ENCODE measurements at places on chromosomes 5 and 9.

GRCh38 chr9:121888438-121888775, 204.7 kb downstream of the TTLL11 start:
- DNase-seq, result no peak

- DNase-seq, result no peak
These were observed 29.6 kb upstream of the CXCL14 start for GRCh38 chr5:135608361-135608760.

- no peak for DNase-seq
These were observed 2.0 kb downstream of the CCL19 start for GRCh38 chr9:34689116-34689470.

- no peak for DNase-seq
These were observed 397.8 kb downstream of the MED10 start for GRCh38 chr5:5980538-5980895.

DNA sequence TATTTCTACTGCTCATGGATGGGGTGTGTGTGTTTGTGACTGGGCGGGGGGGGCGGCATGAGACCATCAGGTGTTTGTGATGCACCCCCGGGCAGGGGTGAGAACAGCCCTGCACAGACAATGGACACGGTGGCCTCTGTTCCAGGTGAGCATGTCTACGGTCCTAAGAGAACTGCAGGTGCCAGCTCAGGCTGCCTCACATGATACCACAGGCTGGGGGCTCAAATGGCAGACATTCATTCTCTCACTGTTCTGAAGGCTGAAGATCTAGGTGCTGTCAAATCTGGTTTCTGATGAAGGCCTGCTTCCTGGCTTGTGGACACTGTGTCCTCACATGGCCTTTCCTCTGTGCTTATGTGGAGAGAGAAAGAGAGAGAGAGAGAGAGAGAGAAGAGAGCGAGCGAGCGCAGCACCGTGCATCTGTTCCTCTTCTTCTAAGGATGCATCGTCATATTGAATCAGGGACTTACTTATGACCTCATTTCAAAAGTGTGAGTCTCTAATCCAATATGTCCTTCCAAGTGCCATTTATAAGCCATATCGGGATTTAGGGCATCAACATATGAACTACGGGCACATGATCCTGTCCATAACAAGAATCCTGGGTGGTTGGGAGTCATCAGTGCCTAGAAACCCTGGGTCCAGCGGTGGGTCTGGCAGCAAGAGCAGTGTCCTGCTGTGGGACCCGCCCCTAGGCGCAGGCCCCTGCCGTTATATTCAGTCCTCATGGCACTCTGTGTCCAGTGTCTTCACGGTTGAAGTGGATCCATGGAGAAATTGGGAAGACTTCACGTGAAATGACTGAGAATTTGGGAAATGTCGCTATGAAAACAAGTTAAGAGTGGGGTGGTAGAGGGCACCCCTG, 42.5 kb downstream of the NXNL2 start:
- no peak for DNase-seq

DNA sequence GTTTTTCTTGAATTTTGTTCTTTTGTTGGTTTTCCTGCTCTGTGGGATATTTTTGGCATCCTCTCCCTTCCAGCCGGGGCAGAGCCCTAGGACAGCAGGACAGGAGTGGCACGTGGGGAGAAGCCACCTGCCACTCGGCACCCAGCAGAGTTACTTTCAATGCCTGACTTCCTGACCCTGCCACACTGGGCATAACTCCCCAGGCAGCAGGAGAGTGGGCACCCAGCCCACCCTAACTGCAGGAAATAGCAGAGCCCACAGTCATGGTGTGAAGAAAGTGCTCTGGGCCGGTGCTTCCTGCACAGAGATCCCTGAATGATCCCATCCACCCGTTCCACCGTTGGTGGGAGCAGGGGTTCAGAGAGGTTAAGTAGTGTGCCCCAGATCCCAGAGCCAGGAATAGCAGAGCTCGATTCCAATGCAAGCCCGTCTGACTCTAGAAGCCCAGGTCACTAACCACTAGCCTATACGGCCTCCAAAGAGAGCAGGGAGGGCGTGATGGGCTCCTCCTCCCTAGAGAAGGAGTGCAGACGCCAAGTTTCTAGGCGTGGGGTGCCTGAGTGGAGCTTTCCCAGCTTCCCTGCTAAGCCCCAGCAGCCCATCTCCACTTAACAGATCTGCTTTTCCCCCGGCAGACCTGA, 8.1 kb upstream of the NUP214 start:
- DNase-seq, result no peak

DNA sequence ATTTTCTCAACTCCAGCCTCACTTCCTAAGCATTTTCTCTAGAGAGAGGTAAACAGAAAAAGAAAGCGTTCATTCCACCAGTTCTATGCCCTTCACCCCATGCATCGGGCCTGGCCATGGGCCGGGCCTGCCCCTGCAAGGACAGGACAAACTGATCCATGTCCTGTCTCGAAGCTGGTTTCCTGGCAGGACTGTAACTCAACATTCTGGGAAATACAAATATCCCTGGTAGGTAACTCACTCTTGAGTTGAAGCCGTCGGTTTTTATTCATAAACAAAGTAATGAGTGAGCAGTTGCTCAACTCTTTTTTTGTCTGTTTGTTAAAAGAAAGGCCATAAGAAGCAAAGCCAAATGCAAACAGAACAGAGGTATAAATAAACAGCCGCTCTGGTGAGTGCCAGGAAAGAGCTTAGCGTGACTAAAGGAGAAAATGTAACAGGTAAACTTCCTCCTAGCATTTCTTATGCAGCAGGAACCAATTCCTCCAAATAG, 64.4 kb upstream of the DNAH5 start:
- DNase-seq, result no peak

- no peak for DNase-seq
These were observed 84.6 kb downstream of the SLC44A1 start for GRCh38 chr9:105328872-105329718.

DNA sequence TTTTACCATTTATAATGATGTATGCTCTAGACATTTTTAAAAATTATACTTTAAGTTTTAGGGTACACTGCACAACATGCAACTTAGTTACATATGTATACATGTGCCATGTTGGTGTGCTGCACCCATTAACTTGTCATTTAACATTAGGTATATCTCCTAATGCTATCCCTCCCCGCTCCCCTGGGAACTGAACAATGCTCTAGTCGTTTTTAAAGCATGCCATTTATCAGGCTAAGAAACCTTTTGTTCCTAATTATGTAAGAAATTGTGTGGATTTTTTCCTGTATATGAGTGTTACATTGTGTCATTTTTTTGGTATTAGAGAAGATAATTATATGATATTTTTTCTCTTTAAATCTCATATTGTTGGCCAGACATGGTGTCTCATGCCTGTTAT, 72.8 kb upstream of the SGCD start:
- DNase-seq, result no peak

DNA sequence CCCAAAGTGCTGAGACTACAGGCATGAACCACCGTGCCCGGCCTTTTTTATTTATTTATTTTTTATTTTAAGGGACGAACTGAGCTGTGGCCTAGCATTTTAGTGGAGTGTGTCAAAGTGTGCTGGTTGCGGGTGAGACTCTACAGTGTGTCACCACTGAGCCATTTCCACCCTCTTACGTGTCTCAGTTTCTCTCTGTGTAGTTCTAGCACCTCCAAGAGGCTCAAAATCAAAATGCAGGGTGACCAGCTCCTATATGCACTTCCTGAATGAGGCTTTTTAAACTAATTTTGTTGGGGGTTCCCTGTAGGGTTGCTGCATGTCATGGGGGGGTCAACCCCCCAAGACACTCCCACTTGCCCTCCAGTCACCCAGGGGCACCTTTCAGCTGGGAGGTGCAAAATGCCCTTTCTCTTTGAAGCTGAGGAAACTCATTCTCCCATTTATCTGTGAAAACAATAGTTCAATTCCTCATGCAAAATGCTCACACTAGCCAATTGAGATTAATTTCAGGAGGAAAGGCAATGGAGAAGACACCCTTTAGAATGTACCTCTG, 69.3 kb downstream of the COL15A1 start:
- no peak for DNase-seq

DNA sequence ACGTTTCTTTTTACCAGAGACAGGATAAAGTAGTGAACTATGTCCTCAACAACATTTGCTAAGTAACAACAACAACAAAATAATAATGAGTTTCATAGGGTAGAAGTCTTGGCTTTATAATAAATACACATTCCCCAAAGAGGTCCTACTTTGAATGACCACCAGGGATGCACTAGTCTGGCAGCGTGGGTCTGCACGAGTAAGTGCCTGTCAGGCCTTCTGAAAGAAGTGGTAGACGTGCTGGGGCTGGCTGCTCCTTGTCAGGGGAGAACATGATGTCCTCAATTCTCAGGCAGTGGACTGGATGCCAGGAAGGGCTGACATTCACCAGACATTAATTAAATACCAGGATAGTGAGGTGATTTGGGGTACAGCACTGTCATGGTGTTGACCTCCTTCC, 331.1 kb downstream of the TMEM38B start:
- no peak for DNase-seq

DNA sequence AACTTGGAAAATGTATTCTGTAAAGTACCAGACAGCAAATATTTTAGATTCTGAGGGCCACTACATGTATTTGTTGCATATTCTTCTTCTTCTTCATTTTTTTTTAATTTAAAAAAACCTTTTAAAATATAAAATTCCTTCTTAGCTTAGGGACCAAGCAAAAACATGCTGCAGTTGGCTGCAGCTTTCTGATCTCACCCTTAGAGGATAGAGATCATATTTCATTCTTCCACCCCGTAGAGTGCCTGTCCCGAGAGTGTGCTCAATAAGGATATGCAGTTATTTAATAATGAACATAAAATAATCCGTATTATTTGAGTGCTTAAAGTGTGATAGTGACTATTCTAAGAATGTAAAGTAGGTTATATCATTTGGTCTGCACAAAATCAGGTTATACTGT, 204.2 kb upstream of the CD180 start:
- no peak for DNase-seq

DNA sequence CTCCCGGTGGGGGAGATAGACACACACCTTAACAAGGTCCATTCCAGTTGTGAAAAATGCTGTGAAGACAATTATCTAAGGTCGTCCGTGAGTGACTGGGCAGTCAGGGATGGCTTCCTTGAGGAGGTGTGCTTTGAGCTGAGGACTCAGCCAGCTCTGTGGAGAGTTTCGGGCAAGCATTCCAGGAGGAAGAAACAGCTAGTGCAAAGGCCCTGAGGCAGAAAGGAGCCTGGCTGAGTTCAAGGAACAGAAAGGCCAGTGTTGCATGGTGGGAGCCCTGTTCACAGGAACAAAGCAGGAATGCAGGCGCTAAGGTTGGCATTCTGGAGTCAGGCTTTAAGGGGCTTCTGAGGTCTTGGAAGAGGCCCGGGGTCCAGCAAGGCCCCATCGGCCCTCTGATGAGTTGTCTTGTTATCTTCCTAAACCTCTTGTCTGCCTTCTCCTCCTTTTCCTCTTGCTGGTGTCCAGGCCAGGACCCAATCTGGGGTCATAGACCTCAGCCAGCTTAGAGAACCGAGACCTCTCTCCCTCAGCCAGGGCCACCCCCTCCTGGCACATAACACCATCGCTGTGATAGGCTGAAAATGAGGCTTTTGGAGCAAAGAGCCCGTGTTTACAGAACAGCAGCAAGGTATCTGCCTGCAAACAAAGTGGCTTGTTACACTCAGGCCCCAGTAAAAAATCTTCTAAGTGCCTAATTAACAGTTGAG, 270.2 kb upstream of the MVB12B start:
- no peak for DNase-seq

DNA sequence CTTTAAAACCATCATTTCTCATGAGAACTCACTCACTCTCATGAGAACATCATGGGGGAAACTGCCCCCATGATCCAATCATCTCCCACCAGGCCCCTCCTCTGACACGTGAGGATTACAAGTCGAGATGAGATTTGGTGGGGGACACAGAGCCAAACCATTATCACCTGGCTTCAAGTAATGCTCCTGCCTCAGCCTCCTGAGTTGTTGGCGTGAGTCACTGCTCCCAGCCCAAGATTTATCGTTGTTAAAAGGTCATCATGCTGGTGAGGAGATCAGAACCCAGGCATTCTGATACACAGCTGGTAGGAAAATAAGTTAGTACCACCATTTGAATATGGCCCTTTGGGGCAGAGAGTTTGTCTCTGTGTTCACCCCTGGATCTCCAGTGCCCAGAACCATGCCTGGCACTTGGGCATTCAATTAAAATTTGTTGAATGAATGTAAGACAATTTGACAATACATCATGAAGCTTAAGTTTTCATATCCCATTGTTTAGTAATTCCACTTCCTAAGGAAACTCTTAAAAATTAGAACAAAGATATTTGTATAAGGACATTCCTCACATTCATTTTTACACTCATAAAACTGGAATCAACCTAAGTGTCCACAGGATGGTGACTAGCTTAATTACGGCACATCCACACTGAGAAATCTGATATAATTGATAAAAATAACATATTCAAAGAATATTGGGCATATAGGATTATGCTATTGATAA, 58.0 kb upstream of the COL15A1 start:
- DNase-seq, result no peak

DNA sequence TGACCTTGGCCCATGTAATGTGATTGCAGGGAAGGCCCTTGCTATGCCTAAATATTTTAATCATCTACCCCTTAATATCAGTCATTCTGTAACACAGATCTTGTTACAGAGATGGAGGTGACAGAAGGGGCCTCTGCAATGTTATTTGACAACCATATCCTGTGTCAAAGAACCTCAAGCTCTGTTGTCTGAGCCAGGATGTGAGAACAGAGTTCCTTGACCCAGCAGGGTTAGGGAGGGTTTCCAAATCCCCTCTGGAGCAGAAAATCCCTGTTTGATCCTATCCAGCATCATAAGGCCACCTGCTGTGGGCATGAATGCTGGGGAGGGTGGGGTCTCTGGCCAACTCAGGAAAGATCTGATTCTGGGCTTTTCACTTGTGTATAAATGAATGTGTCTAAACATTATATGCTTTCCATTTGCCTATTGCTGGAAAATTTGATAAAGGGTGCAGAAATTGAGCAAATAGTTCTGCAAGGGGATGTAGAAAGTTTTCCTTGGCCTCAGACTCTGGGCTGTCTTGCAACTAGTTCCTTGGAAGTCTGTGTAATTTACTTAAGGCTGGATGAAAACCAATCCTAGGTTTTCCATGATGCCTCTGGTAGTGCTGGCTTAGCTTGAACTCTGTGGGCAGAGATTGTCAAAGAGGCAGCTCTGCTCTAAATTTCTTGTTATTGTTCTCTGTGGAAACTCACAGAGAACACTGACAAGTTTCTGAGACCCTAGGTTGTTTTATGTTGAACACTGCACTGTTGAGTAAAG, 71.0 kb downstream of the PGM5 start:
- DNase-seq, result no peak

DNA sequence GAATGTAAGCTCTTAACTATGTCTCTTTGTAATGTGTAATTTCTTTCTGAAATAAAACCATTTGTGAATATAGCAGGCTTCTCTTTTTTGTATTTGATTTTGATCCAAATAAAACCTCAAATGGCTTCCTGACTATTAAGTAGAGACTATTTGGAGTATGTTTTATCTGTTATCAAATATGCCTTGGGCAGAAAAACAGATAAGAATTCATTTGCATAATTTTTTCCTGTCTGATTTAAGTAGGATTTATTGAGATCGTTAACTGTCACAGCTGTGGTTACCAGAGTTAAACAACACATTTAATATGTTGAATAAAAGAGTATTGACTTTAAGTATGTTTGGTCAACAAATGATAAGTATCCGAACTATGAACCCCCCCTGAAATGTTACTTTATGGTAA, 104.9 kb downstream of the MELK start:
- DNase-seq, result no peak

Measured in activated naive CD8-positive, alpha-beta T cell treated with anti-CD3 and anti-CD28 coated beads, Interleukin-2, amount 50 U/mL, for 16 hours (primary cell).